WTC11 (cell line): ENCODE measurements at places on chromosomes 6 and 20.

GRCh38 chr6:43972179-43972912 lies 154.9 kb downstream of the MRPL14 start:
- no peak for DNase-seq

GRCh38 chr6:139593081-139593480 lies 218.6 kb upstream of the CITED2 start:
- DNase-seq, result no peak

GRCh38 chr6:158474961-158475343 lies 84.9 kb upstream of the TMEM181 start:
- no peak for DNase-seq

DNA sequence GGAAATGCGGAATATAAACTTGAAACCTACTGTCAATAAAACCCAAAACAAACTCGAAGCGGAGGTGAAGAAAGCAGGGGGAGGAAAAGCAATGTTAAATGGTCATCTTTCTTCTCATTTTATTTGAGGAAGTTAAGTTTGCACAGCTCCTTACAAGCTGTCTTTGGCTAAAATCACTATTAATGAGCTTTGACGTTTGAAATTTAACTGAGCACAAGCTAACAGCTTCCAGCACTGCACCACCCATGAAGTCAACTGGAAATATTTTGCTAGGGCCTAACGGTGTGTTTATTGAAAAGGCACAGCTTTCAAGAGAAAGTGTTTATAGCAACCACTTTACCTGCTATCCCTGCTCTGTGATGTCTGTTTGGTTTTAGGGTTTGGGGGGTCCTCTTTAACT lies 103.8 kb downstream of the PKHD1 start:
- DNase-seq, result no peak

- peak; percentile 11 for DNase-seq
These were observed 331.7 kb downstream of the FRK start for GRCh38 chr6:115729036-115729435.

GRCh38 chr6:129812145-129812777 lies 48.9 kb downstream of the TMEM244 start:
- DNase-seq, result no peak

DNA sequence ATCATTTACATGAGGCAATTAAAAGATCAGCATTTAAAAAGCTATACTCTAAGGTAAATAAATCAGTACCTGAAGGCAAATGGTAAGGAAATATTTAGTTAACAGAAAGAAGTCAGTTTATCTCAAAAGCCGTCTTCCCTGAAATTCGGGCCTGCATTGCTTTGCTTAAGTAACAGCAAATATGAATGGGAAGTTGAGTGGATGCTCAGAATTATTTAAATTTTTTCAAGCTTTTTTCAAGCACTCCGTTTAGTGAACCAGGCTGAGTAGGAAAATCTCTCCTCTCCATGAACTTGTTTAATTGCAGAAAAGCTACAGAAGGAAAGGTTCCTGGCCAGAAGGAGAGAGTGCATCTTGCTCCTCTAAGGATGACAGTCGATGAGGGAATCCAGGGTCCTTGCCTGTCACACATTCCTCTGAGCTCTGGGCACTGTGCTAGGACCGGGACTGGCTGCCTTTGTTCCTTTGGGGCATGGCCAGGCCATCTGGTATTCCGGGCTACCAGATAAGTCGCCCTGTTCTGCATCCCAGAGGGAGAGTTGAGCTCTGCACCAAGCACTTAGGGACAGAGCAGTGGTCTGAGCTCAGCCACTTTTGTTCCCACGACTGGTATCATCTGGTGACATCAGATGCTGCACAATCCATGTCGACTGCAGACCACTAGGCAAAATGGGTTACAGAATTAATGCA lies 77.6 kb downstream of the RIN2 start:
- peak; percentile 20 for DNase-seq

DNA sequence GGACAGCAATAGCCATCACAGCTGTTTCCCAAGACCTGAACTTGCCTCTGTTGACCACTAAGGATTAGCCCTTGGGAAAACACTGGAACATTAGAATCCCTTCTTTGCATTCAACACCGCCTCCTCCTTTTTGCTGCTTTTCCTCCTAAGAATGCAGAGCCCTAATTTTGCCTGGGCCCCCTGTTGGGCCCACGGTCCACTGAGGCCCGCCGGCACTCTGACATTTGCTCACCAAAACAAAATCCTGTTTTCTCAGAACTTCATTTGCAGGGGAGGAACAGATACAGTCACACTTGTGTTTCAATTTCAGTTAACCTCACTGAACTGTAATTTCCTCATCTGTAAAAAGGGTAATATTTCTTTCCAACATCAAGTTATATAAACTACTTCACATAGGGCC lies 116.0 kb upstream of the JARID2 start:
- DNase-seq, result no peak

GRCh38 chr20:5085380-5085779 lies 34.4 kb downstream of the PCNA start:
- no peak for DNase-seq
